CD4-positive, alpha-beta T cell (primary cell): ENCODE measurements at places on chromosomes 7 and 10. TPM values are rescaled to one million over a fixed set of nuclear protein-coding genes. Genes with fewer than 3 reads are reported as not detected.

ZNF37A gene
- 15.4 TPM for total RNA-seq

OR6B1 gene
- total RNA-seq: not detected

CPEB3 gene
- total RNA-seq: 1.2 TPM

COL17A1 gene
- total RNA-seq: not detected

DNA sequence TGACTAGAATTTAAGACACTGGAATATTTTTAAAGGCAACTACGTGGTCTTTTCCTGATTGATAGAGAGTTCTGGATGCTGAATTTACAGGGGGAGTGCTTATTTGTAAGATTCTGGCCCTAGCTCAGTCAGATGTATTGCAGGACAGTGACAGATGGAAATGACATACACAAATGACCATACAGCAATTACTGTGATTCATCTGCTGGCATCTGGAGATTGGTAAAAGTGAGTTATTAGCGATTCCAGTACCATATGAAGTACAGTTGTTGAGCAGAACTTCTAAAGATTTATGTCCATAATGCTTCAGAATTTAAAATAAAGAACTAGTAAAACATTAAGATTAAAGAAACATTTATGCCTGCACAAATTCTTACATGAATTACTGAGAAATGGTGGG, 243.2 kb downstream of the CRPPA start:
- no peaks in the 10 kb centered on the region for H3K4me1 ChIP-seq
- H3K36me3 ChIP-seq: no peaks in the 10 kb centered on the region
- no peak overlapping the region for H3K27ac ChIP-seq
- DNase-seq: no peak
- H3K27me3 ChIP-seq: no peaks in the 10 kb centered on the region
- no peak overlapping the region for H3K4me3 ChIP-seq

GRCh38 chr10:69319841-69320316, 41.6 kb downstream of the HK1 start:
- H3K36me3 ChIP-seq: peaks cover 3% of the 10 kb centered on the region
- H3K4me1 ChIP-seq: peaks cover 56% of the 10 kb centered on the region
- H3K4me3 ChIP-seq: peak overlapping the region; percentile 80
- H3K27ac ChIP-seq: peak overlapping the region; percentile 93
